Activated T-helper 1 cell treated with Interleukin-2 at 50 U/mL for 16 hours (primary cell): ENCODE measurements at places on chromosomes 1 and 21.

- DNase-seq = no peak
These were observed 1628.9 kb upstream of the PRMT6 start for GRCh38 chr1:105427543-105427942.

- peak; percentile 64 for DNase-seq
These were observed 19.2 kb upstream of the PTTG1IP start for GRCh38 chr21:44892536-44893277.

- DNase-seq = no peak
These were observed 15.7 kb upstream of the RASSF5 start for GRCh38 chr1:206491616-206492015.

DNA sequence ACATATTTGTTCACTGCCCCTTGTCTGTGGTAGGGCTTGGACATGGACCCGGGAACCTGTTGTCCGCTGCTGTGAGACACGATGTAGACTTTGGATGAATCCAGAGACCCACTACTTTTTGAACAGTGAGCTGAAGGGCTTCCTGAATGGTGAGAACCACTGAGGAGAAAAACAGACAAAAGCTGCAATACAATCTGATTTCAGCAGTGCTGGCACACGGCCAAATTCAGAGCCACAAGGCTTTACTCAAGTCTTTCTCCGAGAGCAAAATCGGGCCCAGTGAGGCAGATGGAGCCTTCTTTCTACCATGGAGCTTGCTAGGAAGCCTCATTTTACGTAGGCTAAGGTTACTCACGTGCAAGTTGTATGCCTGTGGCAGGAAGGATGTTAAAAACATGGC lies 197.6 kb downstream of the SIPA1L2 start:
- no peak for DNase-seq

DNA sequence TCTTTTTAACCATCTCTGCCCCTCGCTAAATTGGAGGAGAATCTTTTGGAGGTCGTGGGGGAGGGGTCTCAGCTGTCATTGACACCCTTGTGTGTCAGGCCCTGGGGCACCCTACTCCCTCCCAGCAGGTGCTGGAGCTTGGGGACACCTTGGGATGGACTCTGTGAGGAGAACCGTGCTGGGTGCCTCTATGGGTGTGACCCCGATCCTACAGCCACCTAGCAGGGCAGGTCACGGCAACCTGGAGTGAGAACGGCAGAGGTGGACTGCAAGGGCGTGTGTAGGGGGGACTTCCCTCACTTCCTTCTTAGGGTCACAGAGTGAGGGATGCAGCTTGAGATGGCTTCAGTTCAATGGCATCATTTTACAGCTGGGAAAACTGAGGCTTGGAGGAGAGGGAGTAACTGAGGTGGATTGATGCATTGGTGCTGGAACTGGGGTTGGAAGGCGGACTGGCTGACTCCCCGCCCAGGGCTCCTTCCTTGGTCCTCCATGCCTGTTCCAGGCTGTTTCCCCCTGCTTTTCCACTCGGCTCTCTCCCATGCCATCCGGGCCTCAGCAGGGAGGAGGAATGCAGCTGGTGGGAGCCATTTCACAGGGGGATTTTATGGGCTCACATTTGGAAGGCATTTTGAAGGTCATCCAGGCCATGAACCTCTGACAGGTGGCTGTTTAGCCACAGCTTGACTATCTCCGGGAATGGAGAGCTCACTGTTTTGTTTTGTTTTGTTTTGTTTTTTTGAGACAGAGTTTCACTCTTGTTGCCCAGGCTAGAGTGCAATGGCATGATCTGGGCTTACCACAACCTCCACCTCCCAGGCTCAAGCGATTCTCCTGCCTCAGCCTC lies 18.8 kb upstream of the ARHGEF10L start:
- DNase-seq = no peak

DNA sequence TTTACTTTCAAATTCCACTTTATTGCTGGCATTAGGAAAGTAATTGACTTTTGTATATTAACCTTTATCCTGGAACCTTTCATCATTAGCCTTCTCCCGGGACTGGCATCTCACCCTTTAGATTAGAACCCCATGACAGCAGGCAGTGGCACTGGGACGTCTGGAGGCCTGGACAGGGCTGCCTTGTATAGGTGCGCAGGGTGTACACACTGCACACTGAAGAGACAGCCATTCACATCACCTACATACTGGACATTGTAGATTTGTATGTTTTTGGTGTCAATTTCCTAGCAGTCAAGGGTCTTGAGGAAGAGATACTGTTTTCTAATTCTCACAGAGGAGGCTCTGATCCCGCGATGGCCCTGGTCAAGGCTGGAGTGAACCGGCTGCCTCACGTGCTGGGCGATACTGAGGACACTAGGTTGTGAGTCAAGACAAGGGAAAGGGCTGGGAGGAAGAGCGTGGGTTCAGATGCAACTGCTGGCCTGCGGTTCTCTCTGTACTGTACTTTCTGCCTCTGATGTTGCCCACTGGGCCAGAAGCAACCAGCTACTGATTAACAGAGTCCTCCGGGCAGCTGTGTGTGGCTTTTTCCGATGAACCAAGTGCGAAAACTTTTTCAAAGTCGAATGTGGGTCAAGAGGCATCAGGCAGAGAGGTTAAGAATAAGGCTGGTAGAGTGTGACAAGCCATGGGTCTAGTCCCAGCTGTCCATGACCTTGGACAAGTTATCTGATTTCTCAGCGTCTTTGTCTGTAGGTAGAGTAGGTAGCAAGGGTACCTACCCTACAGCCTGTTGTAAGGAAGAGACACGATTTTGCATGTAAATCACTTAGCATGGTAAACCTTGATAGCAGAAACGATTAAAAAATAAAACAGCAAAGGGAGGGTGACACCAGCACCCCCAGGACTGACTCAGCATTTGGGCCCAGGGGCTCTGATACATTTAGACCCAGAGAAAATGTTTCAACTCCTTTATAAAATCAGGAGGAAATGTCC lies 38.2 kb upstream of the SLC25A33 start:
- no peak for DNase-seq

- no peak for DNase-seq
These were observed 27.7 kb upstream of the VN1R5 start for GRCh38 chr1:247228133-247228532.

- DNase-seq = no peak
These were observed 21.1 kb downstream of the PROX1 start for GRCh38 chr1:214008791-214009422.

DNA sequence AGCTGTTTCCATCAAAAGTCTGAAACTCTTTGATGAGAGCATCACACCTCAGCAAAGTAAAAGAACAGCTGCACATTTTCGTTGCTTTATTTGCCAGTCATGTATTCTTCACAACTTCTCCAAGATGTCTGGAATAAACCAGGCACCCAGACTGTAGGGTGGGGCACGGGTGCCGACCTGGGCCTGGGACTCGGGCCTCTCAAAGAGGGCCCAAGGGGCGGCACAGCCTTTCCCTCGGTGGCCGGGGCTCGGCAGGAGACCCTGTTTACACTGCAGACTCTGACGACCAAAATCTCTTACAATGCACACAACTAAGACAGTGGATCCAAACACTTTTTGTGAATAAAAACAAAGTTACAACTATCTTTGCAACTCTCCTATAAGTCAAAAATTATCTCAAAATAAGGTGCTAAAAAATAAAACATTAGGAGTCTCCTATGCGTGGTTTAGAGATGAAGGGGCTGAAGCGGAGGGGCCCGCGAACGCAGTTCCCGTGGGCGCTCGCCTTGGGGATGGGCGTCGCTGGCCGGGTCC lies 696 bp downstream of the LSS start:
- no peak for DNase-seq

GRCh38 chr1:79059341-79059740 lies 52.8 kb upstream of the ADGRL4 start:
- no peak for DNase-seq

GRCh38 chr1:216200941-216201340 lies 222.3 kb downstream of the USH2A start:
- DNase-seq = no peak

GRCh38 chr1:158422212-158422611 lies 3.8 kb downstream of the OR10K2 start:
- DNase-seq = no peak

DNA sequence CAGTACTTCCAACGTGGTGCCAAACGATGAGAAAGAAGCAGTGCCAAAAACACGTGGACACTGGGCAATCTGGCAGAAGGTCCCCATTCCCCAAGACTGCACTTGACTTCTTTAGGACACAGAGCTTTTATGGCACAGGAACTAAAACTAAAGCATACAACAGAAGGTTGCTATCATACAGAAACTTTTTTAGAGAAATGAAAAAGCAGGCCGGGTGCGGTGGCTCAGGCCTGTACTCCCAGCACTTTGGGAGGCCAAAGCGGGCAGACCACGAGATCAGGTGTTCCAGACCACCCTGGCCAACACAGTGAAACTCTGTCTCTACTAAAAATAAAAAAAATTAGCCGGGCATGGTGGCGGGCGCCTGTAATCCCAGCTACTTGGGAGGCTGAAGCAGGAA lies 43.0 kb downstream of the GNB1 start:
- DNase-seq = no peak

DNA sequence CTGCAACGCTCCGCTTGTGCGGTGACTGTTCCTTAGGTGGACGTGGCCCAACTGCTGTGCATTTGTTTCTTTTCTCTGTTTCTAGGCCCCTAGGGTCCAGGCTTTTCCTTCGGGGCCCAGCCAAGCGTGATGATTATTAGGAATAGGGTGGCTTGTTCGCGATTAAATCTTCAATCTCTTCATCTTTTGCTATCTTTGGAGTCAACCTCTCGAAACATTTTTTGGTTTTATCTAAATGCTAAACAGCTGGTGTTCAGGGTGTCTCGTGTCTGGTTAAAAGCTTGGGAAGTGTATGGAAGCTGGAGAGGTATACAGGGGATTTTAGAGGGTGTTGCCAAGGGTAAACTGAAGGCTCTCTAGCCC lies 844 bp upstream of the PLD5 start:
- no peak for DNase-seq

DNA sequence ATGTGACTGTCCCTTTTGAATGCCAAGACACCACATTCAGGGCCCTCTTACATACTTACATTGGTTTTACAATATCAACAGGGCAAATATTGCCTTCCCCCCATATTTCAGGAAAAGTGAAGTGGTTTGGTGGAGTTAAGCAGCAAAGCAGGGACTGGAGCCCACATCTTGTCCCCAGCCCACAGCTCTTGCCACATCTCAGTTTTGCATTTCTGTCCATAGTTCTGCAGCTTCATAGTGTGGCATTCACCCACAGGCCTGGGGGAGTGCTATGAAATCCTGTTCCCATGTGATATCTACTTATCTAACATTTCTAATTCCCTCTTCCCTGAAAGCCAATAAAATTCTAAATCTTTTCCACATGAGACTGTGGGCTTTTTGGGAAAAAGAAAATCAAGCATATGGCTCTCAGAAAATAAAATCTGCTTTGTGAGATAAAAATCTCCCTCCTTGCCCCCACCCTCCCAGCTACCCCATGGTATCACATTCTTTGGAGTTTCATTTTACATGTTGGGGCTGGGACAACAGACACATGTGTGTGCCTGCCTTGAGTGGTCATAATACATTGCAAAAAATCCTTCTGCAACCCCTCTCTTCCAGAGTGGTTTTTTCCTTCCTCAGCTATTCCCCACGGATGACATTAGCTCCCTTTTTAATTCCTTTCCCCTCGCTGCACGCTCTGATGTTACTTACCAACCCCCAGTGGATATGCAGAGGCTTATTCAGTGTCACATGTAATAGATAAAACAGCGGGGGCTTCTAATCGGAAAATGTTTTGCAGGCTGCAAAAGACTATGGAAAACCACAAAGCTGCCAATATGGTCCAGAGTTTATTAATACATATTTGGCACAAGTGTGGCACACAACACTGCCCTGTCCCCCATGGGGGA lies 20.5 kb upstream of the CD2 start:
- no peak for DNase-seq
